ENCODE measurements at places on chromosomes 16 and 17. TPM values are rescaled to one million over a fixed set of nuclear protein-coding genes. Genes with fewer than 3 reads are reported as not detected.

DUSP3 gene
- 12.2 TPM for total RNA-seq

KRT27 gene
- not detected for total RNA-seq

KRTAP2-1 gene
- not detected for total RNA-seq

CDK5RAP3 gene
- 174 TPM for total RNA-seq

YPEL2 gene
- total RNA-seq: 4.3 TPM

SOX9 gene
- total RNA-seq: not detected

RPRML gene
- total RNA-seq: not detected

SLC35G6 gene
- total RNA-seq: not detected

SULT1A2 gene
- 0.29 TPM for total RNA-seq

PMFBP1 gene
- total RNA-seq: 0.24 TPM

NGFR gene
- total RNA-seq: 0.12 TPM

IL34 gene
- total RNA-seq: not detected

SPATA22 gene
- not detected for total RNA-seq

GNAO1 gene
- 0.50 TPM for total RNA-seq

WFDC1 gene
- not detected for total RNA-seq

CMTM4 gene
- total RNA-seq: 4.6 TPM

KLHDC4 gene
- 62.4 TPM for total RNA-seq

SHISA6 gene
- not detected for total RNA-seq

TSNAXIP1 gene
- total RNA-seq: 0.50 TPM

ENPP7 gene
- total RNA-seq: not detected

CHP2 gene
- not detected for total RNA-seq

CCL17 gene
- not detected for total RNA-seq

CCDC92B gene
- 0.12 TPM for total RNA-seq

MMD gene
- 26.2 TPM for total RNA-seq

CIAO2B gene
- total RNA-seq: 173 TPM

C17orf113 gene
- total RNA-seq: 0.31 TPM

NAE1 gene
- total RNA-seq: 115 TPM

SLC13A5 gene
- total RNA-seq: not detected

CDH11 gene
- total RNA-seq: not detected

HS3ST3B1 gene
- 23.2 TPM for total RNA-seq

TBC1D3E gene
- total RNA-seq: not detected

ASGR1 gene
- total RNA-seq: 1.5 TPM

TMEM238L gene
- not detected for total RNA-seq

PHOSPHO1 gene
- total RNA-seq: not detected

FAM20A gene
- total RNA-seq: not detected

HOXB8 gene
- total RNA-seq: not detected

TP53TG3C gene
- total RNA-seq: not detected

HOXB1 gene
- not detected for total RNA-seq

SLC13A2 gene
- total RNA-seq: not detected
